ENCODE measurements at places on chromosomes 1 and 21. TPM values are rescaled to one million over a fixed set of nuclear protein-coding genes. Genes with fewer than 3 reads are reported as not detected.

GRCh38 chr1:33927721-33928120, 63.8 kb downstream of the HMGB4 start:
- no peak for DNase-seq

DNA sequence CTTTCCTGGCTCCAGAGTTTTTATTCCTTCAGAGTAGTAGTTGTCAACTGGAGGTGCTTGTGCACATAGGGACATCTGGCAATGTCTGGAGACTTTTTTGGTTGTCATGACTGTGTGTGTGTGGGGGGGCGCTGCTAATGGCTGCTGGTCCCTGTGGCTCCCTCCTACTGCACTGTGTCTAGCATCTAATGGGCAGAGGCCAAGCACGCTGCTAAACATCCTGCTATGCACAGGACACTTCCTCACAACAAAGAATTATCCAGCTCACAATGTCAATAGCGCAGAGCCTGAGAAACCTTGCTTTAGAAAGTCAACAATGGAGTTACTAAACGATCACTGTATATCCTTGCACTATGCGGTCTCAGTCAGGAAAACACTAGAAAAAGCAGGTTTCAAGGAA, 19.7 kb upstream of the HMGB4 start:
- no peak for DNase-seq

Gene GRHL3
- not detected for total RNA-seq

DNA sequence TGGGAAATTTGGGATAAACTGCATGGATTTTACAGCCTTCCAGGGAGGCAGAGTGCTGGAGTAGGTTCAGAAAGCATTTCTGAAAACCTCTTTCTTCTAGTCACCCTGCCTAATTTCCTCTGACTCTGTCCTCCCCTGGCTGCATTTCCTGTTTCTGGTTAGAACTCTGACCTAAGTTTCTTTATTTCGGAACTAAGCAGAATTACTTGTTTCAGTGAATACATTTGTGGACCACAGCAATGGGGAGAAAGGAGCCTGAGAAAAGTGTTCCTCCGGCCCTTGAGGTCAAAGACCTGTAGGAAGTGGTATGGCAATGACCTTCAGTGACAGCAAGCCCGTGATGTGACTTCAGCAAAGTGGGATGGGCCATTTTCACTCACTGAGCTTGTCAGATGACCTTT, 173.4 kb upstream of the RUNX1 start:
- DNase-seq: no peak

GRCh38 chr1:1422465-1423244, 1.6 kb upstream of the ANKRD65 start:
- DNase-seq: no peak

- DNase-seq: no peak
Observed at GRCh38 chr1:88150330-88150729, 533.7 kb upstream of the PKN2 start.

- DNase-seq: no peak
Observed at GRCh38 chr1:26666855-26667254, 29.0 kb upstream of the ARID1A start.

GRCh38 chr1:21914450-21914849, 22.7 kb downstream of the HSPG2 start:
- DNase-seq: no peak

- DNase-seq: no peak
Observed at GRCh38 chr21:36565540-36565939, 85.6 kb upstream of the CLDN14 start.

DNA sequence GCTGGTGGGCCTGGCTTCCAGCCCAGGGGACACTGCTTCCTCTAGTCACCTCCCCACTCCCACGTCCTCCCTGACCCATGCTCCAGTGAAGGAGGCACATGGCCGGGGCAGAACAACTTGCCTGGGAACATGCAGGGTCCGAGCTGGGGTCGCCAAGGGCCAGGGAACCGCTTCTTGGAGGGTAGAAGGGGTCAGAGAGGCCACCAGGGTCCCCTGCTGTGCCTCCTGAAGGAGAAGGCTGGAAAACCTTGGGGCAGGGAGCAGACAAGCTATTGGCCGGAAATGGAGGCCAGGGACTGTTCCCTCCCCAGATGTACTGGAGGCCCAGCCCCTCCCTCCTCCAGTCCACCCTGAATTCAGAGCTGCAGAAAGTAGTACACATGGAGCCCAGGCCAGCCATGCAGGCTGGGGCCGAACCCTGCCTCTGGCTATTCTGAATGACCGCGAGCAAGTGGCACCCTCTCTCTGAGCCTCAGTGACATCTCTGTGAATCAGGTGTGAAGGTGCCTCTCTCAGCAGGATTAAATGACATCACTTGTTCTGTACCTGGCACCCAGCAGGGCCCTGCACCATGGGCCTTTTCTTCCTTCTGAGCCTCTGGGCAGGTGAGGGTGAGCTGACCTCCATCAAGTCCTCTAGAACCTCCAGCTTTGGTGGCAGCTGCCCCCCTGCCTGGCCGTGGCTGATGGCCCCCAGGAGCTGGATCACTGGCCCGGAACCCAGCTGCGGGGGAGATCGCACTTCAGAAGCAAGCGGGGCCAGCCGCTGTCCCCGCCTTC, 15.7 kb downstream of the SPOCD1 start:
- DNase-seq: no peak

Gene ABCA4
- total RNA-seq: 0.09 TPM

GRCh38 chr1:88466011-88466410, 218.1 kb upstream of the PKN2 start:
- no peak for DNase-seq

DNA sequence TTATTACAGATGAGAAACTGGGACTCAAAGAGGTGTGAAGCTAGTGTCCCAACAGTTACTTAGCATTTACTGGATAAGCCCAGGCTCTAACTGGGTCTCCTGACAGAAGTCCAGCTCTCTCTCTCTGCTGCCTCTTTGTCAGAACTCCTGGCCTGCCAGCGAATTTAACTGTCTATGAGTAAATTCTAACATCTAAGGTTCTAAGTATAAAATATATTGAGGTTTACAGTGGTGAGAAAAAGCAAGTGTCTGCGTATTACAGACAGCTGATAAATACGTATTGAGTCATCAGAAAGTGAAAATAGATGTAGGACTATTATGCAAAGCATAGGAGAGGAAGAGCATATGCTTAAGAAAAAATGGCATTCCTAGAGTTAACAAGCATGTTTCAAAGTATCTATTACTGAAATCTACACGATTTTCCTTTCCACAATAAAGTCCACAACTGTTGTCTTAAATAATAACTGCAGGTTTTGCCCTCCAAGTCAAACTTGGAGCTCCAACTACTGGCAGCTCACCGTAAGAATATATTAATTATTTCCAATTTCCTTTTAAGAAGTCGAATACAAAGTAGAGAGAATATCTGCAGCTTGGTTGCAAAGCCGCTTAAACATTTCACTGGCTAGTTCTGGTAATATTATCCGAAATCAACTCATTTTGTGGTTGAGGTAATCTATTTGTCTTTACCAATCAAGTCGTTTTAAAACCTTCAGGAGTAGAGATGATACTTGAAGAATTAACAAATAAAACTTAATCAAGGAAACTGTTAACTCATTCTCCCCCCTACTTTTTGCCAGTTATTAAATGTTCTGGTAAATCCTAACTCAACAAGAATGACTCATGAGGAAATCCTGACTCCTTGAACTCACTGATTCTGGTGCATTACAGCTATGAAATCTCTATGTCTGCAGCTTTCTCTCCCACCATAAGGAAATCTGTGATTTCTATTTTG, 1.4 kb upstream of the RGS2 start:
- DNase-seq: peak; percentile 71

Gene PGBD5
- not detected for total RNA-seq

Gene LRRC8B
- total RNA-seq: 2.5 TPM

- no peak for DNase-seq
Observed at GRCh38 chr21:43643193-43643592, 16.1 kb downstream of the HSF2BP start.

- peak; percentile 96 for DNase-seq
Observed at GRCh38 chr1:186442651-186443375, 18.1 kb downstream of the PDC start.

DNA sequence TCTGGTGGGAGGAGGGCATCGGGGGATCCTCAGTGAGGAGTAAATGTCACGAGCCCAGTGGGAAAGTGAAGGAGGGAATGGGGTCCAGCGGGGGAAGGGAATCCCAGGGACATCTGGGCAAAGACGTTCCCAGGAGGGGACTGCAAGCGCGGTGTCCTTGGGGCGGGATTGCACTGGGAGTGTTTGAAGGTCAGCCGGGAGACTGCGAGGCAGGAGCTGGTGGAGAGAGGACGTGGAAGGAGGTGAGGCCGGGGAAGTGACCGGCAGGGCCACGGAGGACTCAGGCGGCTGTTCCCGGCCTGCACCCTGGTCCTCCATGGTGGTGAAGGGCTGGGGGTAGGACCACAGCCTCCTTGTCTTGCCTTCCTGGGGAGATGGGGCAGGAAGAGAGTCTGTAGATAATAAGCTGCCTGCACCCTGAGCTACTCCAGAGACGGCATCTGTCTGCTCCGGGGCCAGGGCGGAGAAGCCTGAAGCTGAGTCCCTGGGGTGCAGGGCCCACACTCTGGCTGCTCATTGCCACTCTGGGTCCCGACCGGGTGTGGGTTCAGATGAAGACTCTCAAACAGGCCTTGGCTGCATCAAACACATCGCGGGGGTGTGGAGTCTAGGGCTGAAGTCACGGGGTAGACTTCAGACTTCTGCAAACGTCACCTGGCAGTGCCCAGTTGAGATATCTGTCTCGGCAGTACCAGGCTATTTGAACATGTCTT, 264.8 kb downstream of the CAMTA1 start:
- no peak for DNase-seq

Gene VANGL2
- not detected for total RNA-seq

DNA sequence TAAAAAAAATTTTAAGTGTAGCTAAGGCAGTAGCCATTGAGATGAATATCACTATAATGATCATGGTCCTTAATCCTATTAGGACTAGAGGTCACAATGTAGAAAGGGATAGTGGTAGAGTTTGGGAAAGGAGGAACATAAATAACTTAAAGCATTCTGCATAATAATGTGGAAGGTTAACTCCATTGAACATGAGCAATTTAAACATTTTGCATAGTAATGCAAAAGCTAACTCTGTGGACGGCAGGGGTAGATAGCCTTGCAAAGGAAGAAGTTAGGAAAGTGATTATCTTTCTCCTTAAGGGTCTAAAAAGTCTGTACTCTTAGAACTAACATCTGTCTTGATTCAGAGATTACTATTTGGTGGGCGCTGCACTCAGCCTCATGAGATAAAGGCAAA, 39.0 kb upstream of the DENND1B start:
- no peak for DNase-seq

Gene TESK2
- total RNA-seq: 2.0 TPM

Gene AMY1A
- total RNA-seq: not detected

DNA sequence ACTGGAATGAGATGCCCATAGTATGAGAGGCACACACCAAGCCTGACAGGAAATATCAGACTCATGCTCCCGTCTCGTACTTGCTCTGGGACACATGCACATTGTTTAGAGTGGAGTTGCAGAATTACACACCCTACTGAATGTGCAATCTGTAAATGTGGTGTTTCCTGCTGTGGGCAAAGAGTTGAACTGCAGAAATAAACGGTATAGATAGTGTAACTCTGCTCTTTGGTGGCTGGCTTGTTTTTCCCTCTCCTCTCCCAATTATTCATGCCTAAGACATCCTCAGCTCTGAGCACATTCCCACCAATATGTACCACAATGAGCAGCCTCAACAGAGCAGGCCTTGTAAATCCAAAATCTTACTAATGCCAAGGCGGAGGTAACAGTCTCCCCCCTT, 90.1 kb upstream of the DIRAS3 start:
- DNase-seq: peak; percentile 14

DNA sequence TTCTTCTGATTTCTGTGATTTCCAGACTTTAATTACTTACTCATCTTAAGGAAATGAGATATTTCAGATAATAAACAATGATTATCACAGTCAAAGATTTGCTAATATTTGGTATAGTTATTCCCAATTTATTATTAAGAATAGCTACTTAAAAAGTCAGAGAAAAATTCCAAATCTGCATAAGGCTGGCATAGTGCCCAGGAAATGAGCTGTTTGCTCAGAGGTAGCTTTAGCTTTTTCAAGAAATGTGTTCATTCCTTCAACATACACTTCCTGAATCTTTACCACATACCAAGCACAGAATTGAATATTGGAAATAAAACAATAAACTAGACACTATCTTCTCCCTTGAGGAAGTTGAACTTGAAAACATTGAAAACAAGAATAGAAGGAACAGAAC, 44.3 kb upstream of the KCNK1 start:
- DNase-seq: peak; percentile 36

DNA sequence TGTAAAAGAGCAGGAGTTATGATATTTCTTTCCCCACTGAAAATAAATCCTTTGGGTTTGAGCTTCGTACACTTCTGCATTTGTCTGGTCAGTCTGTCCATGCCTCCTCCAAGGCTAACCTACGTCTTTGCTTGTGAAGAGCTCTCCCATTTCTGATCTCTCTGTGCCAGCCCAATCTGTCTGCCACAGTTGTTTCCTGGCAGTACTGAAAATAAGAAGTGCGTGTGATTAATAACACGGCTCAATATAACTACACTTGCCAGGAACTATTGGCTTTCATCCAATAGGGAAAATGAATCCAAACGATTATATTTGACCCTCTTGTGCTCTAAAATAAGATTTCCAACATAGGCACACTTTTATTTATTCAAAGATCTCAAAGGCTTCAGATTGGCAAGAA, 19.2 kb upstream of the COL24A1 start:
- DNase-seq: no peak

- no peak for DNase-seq
Observed at GRCh38 chr1:41501581-41501980, 17.1 kb upstream of the EDN2 start.
